ENCODE measurements at places on chromosomes 16 and 17.

GRCh38 chr16:86018071-86018470 lies 119.1 kb downstream of the IRF8 start:
- DNase-seq = no peak

GRCh38 chr16:55672471-55672870 lies 16.7 kb downstream of the SLC6A2 start:
- DNase-seq = peak; percentile 44

GRCh38 chr16:50440531-50440930 lies 71.7 kb upstream of the BRD7 start:
- DNase-seq = no peak

GRCh38 chr16:51313198-51313597 lies 162.1 kb upstream of the SALL1 start:
- no peak for DNase-seq

GRCh38 chr16:57265850-57266530 lies 18.5 kb downstream of the PLLP start:
- DNase-seq = no peak

GRCh38 chr17:19647697-19648474 lies 665 bp upstream of the ALDH3A2 start:
- no peak for DNase-seq

DNA sequence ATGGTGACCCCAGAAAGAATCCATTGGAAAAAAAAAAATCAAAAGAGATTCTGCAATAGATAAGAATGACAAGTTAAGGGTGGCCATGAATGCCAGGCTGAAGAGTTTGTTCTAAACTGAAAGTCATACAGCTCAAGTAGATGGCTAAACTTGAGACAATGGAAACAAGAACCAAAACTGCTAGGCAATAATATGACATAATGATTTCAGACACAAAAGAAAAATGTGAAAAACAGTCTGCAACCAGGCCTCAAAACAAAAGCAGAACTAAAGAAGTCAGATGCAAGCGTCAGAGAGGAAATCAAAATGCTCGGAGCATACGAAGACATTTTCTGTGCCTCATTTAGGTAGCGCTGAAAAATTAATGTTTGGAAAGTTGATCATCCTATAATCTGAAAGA lies 54.4 kb upstream of the YPEL2 start:
- DNase-seq = no peak

GRCh38 chr16:21656795-21657768 lies 4.7 kb upstream of the IGSF6 start:
- DNase-seq = peak; percentile 48

GRCh38 chr16:50665128-50665878 lies 15.8 kb downstream of the SNX20 start:
- peak; percentile 29 for DNase-seq

- no peak for DNase-seq
These were observed 87.2 kb upstream of the NOG start for GRCh38 chr17:56506349-56506748.

DNA sequence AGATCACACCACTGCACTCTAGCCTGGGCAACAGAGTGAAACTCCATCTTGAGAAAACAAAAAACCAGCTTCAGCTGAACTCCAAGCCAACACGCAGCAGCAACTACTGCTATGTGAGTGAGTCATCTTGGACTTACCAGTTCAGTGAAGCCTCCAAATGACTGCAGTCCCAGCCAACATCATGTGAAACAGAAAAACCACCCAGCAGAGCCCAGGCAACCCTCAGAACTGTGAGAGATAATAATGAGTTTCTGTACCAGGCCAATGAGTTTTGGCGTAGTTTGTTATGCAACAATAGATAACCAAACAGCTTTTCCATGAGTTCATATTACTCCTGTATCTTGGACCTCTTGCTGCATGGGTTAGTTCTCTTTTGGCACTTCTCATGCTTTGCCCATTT lies 23.3 kb downstream of the PHF12 start:
- DNase-seq = no peak

- no peak for DNase-seq
These were observed 4.6 kb downstream of the RPUSD1 start for GRCh38 chr16:783404-784161.

GRCh38 chr17:18990331-18990730 lies 14.2 kb downstream of the FAM83G start:
- no peak for DNase-seq

- no peak for DNase-seq
These were observed 24.3 kb downstream of the KCNJ16 start for GRCh38 chr17:70099294-70099693.

- no peak for DNase-seq
These were observed 24.9 kb downstream of the VPS53 start for GRCh38 chr17:689556-690275.

GRCh38 chr16:27471661-27472060 lies 69.7 kb downstream of the IL21R start:
- DNase-seq = no peak

DNA sequence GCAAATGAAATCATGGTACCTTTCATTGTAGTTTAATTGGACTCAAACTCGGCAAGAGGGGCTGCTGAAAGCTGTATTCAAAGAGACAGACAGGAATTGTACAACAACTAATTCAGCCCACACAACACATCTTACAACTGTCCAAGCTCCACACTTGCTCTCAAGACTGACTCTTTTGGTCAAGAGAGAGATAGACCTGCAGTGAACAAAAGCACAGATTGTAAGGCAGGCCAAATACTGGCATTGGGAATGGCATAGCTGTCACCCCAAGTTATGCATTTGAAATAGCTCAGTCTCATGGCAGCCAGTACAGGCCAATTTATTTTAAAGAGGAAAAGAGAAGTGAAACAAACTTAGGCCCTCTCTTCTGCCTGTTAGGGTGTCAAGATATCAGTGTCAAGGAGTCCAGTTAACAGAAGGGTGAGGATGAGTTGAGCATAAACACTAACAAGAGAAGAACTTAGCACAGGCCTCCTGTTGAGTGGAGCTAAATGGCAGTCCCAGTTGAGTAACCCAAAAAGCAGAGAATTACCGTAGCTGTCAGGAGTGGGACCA lies 215.7 kb downstream of the IRX3 start:
- no peak for DNase-seq

DNA sequence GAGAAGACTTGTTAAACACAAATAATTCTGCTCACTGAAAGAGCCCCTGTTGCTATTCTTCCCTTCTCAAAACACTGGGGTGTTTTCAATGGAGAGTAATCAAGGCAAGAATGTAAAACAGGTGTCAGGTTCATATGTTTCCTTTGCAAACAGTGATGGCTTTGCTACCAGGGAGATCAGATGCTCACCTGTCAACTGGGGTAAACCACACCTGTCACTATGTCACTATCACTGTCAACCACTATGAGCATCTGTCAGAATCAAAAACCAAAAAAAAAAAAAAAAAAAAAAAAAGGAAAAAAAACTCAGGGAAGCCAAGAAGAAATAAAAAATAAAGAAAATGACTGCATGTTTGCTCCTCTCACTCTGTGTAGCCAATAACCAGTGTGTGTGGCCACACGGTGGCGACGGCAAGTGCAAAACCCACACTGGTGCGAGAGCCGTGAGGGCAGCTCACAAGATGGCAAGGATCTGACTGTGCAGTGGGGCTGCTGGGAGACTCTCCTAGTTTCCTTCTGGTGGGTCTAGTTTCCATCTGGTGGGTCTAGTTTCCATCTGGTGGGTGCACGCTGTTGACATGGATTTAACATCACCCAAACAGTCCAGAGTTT lies 22.7 kb downstream of the USP22 start:
- DNase-seq = no peak

GRCh38 chr17:33218698-33219601 lies 74.1 kb downstream of the ASIC2 start:
- no peak for DNase-seq

DNA sequence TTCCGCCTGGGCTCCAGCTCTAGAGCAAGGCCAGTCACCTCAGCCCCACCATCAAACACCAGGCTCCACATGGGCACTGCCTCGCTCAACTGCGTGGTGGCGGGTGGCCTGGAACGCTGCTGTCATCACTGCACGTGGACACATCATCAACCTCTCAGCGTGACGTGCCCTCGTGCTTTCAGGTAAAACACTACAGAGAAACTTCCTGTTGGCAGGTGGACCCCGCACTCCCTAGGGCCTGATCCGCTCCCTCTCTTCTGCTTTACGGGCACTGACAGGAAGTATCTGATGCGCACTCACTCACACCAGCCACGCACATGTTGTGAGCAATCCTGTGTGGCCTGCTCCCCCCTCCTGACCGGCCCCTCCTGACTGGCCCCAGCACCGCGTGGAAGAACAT lies 87.4 kb downstream of the ANKRD11 start:
- DNase-seq = no peak

GRCh38 chr17:19578545-19578944 lies 44.9 kb downstream of the SLC47A1 start:
- DNase-seq = no peak

GRCh38 chr16:80931801-80932707 lies 74.6 kb downstream of the CMC2 start:
- DNase-seq = no peak

DNA sequence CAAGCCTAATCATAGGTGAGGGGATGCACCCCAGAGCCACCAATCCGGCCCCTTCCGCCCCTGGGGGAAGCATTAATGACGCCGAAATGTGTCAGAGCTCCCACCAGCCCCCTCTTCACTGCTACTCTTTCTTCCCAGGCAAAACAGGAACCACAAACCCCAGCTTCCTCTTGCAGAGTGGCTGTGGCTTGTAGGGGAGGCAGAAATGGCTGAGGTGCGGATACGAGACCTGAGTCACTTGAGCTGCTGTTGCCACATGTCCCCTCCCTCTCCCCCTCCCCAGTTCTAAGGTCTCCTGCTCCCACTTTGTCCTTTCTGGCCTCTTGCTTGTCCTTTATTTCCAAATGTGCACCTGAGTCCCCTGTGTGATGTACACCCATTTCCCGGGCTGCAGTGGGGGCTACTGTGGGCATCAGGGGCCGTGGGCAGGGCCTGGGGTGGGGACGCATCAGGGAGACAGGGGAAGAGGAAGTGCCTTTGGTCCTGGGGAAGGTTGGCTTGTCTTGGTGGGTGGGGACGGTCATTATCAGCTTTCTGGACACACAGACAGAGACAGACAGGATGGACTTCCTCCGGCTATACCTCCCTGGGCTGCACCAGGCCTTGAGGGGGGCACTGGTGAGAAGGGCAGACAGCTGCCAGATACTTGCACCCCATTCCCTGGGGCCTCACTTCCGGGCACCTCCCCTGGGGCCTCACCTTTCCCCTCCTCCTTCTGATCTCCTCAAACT lies at the start of gene APOBR:
Gene APOBR, plus strand, starts transcription at position 523 of the 731 bp plus-strand sequence. Its CDS starts 39 bp downstream, at position 562.
- DNase-seq = no peak

DNA sequence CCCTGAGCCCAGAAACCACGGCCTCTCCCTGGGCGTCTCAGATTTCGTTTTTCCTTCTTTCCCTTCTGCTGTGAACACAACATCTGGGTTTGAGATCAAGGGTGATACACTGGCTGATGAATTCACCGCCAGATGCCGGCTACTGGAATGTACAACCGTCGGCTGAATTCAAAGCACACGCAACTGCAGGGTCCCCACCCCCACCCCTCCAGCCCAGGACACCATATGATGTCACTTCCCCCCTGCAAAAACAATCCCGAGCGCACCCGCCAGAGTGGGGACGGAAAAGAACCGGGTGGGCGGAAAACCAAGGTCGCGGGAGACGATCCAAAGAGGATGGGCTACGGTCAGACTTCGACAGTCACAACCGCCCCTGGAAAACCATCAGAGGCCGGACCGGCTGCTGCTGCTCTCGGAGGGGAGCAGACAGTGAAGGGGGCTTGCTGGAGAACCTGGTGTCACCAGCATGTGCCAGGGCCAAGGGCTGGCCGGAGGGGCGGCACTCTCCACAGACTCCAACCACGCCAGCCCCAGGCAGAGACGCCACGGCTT lies 23.3 kb downstream of the CEP295NL start:
- DNase-seq = peak; percentile 94

Data from HFF-Myc (cell line).